Psoas muscle (tissue), 8 donors: ENCODE measurements at places on chromosomes 7 and 10. TPM values are rescaled to one million over a fixed set of nuclear protein-coding genes. Genes with fewer than 3 reads are reported as not detected.
A peak's percentile ranks its signal among the peaks of the same experiment; 100 is the strongest.

The ZDHHC16 gene
- 24.5 TPM for total RNA-seq

The ZNF467 gene
- 1.7 TPM for total RNA-seq

The ZNF33A gene
- total RNA-seq: 16.9 TPM

The CDHR3 gene
- total RNA-seq: 1.7 TPM

The GBX1 gene
- 0.91 TPM for total RNA-seq

The PNLIPRP2 gene
- not detected for total RNA-seq

The PRKAR2B gene
- 1.3 TPM for total RNA-seq

The LAMB4 gene
- 0.51 TPM for total RNA-seq

The SFTPA2 gene
- 0.79 TPM for total RNA-seq

The SPDYE2B gene
- total RNA-seq: not detected

The TMEM213 gene
- total RNA-seq: not detected

The FXYD4 gene
- total RNA-seq: not detected

DNA sequence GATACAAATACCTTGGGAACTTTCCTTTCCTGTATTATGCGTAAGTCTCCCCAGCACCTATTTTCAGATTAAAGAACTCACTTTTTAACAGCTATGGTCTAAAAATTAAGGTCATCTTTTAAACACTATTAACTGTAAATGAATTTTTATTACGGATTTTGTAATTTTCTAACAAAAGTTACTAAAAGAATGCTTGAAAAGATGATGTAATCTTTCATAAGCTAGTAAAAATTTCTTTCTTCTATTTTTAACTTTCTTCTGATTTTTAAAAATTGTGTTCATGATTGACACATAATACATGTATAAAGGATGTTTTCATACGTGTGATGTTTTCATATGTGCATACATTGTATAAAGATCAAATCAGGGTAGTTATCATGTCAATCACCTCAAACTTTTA, 291.2 kb upstream of the MBL2 start:
- DNase-seq: no peak
- H3K4me1 ChIP-seq: no peaks in the 10 kb centered on the region
- H3K36me3 ChIP-seq: no peaks in the 10 kb centered on the region
- no peaks in the 10 kb centered on the region for H3K27me3 ChIP-seq

DNA sequence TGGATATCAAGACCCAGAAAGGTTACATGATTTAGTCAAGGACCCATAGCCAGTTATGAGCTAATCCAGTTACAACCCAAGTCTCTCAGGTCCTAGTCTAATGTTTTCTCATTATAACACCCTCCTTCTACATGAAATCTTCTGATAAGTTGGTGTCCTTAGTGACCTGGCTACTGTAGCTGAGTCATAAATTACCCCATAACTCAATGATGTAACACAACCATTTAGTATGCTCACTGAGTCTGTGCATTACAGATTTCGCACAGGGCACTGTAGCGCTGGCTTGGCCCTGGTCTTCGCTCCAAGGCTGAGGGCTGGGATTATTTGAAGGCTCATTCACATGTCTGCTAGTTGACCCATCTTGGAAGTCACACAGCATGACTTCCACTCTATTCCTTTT, 36.0 kb upstream of the GLCCI1 start:
- H3K36me3 ChIP-seq: no peaks in the 10 kb centered on the region
- no peak for DNase-seq

DNA sequence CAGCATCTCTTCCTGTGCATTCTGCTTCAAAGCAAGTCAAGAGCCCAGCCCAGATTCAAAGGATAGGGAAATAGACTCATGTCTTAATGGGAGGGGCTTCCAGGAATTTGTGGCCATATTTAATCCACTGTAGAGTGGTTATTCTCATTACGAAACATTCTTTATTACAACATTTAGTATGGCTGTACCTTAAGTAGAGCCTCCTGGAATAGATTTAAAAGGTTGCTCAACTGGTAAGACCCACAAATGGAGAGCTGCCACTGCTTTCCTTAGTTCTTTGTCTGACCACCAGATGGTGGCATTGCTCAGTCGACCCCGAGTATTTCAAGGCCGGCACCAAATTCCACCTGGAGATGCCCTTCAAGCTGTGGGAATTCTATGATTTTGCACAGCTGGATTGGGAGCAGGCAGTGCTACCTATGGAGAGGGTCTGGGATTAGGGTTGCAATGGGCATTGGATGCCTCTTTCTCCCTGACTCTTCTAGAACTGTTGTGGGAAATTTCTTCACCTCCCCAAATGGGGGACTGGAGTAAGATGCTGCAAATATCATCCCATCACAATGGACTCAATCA, 102.2 kb downstream of the RBM20 start:
- no peaks in the 10 kb centered on the region for H3K36me3 ChIP-seq
- no peak overlapping the region for H3K4me3 ChIP-seq
- H3K4me1 ChIP-seq: peaks cover 15% of the 10 kb centered on the region
- no peak overlapping the region for H3K27ac ChIP-seq
- DNase-seq: peak; percentile 57

DNA sequence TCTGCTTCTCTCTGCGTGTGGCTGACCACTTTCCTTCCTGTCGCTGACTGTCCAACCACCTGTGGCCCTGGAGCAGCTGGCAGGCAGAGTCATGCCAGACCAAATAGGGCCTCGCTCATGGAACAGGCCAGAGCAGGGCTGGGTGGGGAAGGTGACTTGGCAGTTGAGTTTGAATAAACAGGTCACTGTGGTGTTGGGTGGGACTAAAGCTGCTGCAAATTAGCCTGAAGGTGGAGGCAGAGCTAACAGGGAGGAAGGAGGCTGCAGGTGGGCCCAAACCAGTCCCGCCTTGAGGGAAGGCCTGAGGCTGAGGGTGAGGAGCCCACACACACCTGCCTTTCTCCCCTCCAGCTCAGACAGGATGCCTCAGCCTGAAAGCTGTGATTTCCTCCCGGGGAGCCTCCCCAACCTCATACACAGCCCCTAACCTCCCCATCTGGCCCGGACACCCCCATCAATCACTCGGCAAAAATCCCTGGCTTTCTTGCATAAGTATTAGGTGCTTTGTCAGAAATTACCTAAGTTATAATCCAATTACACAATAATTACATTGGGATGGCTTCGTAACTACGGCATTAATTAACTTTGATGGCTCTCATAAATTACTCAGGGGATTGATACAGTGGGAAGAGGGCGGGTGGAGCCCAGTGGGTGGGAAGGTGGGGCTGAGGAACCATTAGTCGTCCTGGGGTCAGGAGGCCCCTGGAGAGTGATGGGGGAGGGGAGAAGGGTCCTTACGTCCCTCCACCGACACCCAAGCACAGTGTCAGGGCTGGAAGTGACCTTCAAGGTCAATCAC, 97.7 kb upstream of the PCBD1 start:
- H3K4me3 ChIP-seq: no peak overlapping the region
- no peaks in the 10 kb centered on the region for H3K4me1 ChIP-seq
- no peak for DNase-seq
- no peak overlapping the region for H3K27ac ChIP-seq

GRCh38 chr7:28800150-28800549, 158.0 kb downstream of the TRIL start:
- no peaks in the 10 kb centered on the region for H3K4me1 ChIP-seq
- H3K27me3 ChIP-seq: no peaks in the 10 kb centered on the region
- peaks cover 7% of the 10 kb centered on the region for H3K36me3 ChIP-seq
- no peak overlapping the region for H3K4me3 ChIP-seq

DNA sequence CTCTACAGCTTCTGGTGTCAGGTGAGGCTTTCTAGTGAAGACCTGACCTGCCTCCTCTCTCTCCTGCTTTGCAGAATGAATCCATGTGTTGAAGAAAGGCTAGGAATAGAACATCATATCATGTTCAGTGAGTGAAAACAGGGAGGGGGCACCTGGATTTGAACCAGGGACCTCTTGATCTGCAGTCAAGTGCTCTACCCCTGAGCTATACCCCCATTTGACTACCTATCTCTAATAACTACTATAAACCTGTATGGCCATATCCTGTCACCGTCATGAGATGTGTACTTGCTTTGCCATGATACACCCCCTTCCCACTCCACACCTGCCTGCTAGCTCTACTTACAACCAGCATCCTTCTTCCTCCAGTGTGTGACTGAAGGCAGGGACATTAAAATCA, 91.3 kb upstream of the ZNF746 start:
- H3K4me1 ChIP-seq: no peaks in the 10 kb centered on the region
- no peak overlapping the region for H3K27ac ChIP-seq
- H3K4me3 ChIP-seq: no peak overlapping the region
- H3K36me3 ChIP-seq: peaks cover 3% of the 10 kb centered on the region

- H3K36me3 ChIP-seq: no peaks in the 10 kb centered on the region
- peaks cover 2% of the 10 kb centered on the region for H3K27me3 ChIP-seq
- H3K27ac ChIP-seq: no peak overlapping the region
- no peaks in the 10 kb centered on the region for H3K4me1 ChIP-seq
These were observed 317.3 kb downstream of the TCERG1L start for GRCh38 chr10:130994191-130994590.

DNA sequence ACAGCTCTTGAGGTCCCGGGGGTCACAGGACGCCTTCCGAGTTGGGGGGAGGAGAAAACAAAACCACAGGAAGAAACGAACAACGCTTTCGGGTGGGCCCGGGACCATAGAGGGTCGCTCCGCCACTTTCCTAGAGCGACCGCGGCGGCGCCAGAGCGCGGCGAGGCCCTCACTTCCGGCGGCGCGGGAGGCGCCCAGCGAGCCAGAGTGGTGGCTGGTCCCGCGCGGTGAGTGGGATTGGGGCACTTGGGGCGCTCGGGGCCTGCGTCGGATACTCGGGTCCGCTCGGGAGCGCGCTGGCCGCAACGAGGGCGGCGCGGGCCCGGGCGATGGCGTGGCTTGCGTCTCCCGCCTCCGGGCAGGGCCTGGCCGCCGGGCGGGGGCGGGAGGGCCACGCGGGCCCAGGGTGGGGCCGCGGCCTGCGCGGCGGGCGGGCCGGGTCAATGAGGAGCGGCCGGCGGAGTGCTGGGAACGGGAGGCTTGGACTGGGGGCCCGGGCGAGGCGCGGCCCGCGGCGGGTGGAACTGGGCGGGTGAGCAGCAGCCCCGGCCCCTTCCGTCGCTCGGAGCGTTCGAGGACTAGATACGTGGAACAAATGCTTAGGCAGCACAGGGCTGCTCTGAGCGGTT, at the start of gene ZNF22:
ZNF22 (plus strand) TSS at position 172 of the 629 bp plus-strand sequence. CDS start 2,446 bp downstream, outside the sequence.
- DNase-seq: peak; percentile 76
- H3K4me3 ChIP-seq: peak within 1 kb of the TSS; percentile 75
- peaks cover 34% of the 10 kb centered on the region for H3K4me1 ChIP-seq
- H3K27ac ChIP-seq: peak within 1 kb of the TSS; percentile 89

DNA sequence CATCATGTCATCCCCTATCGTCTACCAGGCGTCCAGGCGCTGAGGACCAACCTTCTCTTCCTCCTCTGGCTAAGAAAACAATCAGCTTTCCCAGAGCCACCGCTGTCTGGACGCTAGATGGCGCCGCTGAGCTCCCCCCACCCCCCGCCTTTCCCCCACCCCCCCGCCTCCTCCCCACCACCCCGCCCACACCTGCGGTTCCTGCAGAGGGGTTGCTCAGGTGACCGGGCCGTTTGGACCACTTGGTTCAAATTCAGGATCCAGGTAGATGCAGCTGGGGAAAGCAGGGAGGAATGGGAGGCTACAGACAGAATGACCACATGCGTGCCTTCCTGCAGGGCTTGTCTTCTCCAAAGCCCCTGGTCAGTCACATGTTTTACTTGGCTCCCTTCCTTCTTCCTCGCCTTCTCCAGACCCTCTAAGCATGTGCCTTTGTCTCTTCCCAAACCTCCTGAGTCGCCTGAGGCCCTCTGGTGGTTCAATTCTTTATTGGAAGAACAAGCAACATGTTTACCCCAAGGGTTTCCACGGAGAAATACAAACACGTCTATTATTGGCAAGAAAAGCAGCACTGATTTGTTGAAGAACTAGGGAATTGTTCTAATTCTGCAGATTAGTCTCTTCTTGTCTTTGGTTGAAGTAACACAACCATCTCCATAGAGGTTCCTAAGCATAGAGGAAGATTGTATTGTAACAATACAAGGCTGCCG, 24.7 kb downstream of the AOC1 start:
- DNase-seq: no peak
- no peaks in the 10 kb centered on the region for H3K4me1 ChIP-seq
- H3K4me3 ChIP-seq: no peak overlapping the region
- no peak overlapping the region for H3K27ac ChIP-seq
- peaks cover 30% of the 10 kb centered on the region for H3K27me3 ChIP-seq
- H3K36me3 ChIP-seq: no peaks in the 10 kb centered on the region

DNA sequence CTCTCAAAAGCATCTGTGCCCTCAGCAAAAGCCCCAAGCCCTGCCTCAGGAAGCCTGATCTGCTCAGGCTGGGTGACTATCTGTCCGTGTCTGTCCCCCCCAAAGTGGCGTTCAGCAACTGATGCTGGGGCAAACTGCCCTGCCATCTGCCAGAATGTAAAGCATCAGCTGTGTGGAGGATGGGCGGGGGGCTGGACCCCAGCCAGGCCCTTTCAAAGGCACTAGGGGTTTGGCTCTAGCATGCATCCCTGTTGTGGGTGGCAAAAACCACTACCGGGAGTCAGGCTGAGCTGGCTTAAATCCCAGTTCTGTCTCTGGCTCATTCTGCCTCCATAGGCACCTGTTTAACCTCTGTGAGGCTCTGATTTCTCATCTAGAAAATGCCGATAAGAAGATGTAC, 35.5 kb downstream of the GPRIN2 start:
- no peak overlapping the region for H3K4me3 ChIP-seq
- DNase-seq: peak; percentile 49
- no peaks in the 10 kb centered on the region for H3K36me3 ChIP-seq
- H3K4me1 ChIP-seq: no peaks in the 10 kb centered on the region
- peaks cover 9% of the 10 kb centered on the region for H3K27me3 ChIP-seq

DNA sequence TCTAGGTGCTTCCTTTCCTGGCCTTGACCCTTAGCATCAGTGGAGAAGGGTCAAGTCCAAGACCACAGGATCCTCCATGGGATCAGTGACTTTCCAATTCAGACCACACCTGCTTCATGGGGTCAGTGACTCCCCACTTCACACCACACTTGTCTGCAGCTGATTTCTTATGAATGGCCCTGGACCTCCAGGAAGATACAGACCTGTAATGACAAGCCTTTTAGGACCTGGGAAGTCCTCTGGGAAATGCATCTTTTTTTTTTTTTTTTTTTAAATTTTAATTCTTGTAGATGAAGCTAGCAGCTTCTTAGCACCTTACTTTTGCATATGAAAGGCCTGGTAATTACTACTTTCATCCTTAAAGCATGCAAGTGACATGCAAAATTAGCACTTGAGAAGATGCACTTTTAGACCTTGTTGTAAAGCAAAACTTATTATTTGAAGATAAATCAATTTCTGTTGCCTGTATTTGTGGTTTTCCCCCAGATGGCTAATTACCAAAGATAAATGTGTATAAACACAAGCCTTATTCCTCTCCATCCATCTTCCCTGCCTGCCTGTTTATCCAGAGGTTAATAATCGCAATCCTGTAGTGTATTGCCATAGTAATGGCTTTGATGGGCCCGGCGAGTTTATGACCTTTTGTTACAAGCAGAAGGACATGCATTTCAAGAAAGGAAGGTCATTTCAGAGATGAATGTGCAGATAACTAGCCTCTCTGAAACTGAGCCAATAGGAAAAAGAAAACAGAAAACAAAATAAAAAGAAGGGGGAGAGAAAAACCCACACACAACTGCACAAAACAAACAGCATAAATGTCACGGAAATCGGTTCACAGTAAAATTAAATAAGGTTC, 1018.7 kb downstream of the TYW1 start:
- H3K4me1 ChIP-seq: no peaks in the 10 kb centered on the region
- H3K27me3 ChIP-seq: no peaks in the 10 kb centered on the region
- no peaks in the 10 kb centered on the region for H3K36me3 ChIP-seq
- H3K4me3 ChIP-seq: no peak overlapping the region
- DNase-seq: no peak
